EL (cell line): ENCODE measurements at places on chromosomes 1 and 21.

- no peak for DNase-seq
Measured at GRCh38 chr1:200265104-200265503, 144.7 kb downstream of the ZNF281 start.

- no peak for DNase-seq
Measured at GRCh38 chr1:71649608-71650007, 568.8 kb upstream of the ZRANB2 start.

GRCh38 chr1:220521778-220522177 is 6.2 kb upstream of the MARK1 start:
- DNase-seq, result no peak

- no peak for DNase-seq
Measured at GRCh38 chr1:177511036-177511435, 340.3 kb downstream of the BRINP2 start.

- DNase-seq, result no peak
Measured at GRCh38 chr1:159436469-159436868, 3.1 kb upstream of the OR10J1 start.

DNA sequence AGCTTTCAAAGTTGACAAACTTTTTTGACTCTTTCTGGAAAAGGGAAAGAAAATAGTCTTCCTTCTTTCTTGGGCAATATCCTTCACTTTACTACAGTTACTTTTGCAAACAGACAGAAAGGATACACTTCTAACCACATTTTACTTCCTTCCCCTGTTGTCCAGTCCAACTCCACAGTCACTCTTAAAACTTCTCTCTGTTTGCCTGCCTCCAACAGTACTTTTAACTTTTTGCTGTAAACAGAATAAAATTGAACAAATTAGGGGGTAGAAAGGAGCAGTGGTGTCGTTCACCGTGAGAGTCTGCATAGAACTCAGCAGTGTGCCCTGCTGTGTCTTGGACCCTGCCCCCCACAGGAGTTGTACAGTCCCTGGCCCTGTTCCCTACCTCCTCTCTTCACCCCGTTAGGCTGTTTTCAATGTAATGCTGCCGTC is 160.8 kb upstream of the SGIP1 start:
- DNase-seq, result no peak
